Fibroblast of mammary gland (primary cell): ENCODE measurements at places on chromosomes 12 and 14.

DNA sequence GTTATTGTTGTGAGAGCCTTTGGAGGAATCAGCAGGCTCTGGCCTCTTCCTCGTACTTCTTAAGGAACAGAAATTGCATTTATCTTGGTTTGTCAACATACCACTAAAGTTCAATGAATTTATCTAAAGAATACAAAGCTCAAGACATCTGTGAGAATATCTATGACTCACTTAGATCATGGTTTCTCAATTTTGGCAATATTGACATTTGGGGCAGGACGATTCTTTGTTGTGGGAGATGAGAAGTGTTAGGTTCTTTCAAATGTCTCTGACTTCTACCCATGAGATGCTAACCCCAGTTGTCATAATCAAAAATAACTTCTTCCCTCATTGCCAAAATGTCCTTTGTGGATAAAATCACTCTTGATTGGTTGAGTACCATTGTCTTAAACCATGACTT lies 1190.3 kb downstream of the GALC start:
- peak; percentile 43 for DNase-seq

GRCh38 chr12:104353012-104353981 lies 49.8 kb downstream of the EID3 start:
- DNase-seq: no peak

GRCh38 chr12:92334552-92334951 lies 188.9 kb upstream of the BTG1 start:
- DNase-seq: no peak

DNA sequence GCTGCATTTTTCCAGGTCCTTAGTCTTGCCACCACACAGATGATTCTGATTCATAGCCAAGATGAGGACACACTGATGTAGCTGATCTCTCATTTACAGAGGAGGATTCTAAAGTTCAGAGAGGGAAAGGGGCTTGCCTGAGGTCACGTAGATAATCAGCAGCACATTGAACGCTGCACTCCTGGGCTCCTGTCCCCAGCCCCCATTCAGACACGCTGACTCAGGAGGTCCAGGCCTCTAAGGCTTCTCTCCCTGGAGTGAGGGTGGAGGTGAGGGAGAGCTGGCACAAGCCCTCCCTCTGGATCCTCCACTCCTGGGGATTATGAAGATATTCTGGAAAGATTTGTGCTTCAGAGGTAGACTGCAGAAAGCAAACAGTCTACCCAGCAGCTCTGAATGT lies 10.3 kb downstream of the NFATC4 start:
- DNase-seq: no peak

DNA sequence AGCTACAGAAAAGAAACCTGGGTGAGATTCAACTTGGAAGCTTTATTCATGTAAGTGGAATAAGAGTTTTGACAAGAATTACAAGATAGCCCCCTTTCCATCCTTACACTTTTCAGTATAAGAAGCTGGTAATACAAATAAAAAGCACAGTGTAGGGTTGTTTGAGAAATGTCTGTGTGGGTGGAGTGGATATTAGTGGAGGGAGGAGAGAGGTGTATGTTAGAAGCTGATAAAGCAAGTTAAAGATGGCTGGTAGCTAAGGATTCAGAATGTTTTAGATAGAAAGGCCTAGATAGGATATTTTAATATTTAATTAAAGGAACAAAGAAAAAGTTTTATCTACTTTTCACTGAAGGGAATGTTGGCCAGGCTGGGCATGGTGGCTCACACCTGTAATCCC lies 12.5 kb downstream of the CFAP54 start:
- no peak for DNase-seq

GRCh38 chr12:127162307-127162706 lies 1104.7 kb upstream of the TMEM132C start:
- DNase-seq: no peak

DNA sequence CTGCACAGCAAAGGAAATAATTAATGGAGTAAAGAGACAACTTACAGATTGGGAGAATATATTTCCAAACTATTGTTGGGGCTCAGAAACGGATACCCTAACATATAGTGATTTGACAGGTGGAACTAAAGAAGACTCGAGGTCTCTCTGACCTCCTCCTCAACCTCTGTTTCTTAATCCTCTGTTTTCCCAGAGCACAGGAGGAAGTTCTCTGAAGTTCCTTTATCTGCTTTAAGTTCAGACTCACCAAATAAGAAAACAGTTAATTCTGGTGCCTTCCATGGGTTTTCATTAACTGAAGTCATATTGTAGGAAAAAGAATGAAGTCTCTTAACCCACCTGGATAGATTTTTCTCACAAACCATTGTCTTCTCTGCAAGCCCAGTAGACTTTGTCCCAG lies 29.2 kb downstream of the CLEC2D start:
- no peak for DNase-seq

DNA sequence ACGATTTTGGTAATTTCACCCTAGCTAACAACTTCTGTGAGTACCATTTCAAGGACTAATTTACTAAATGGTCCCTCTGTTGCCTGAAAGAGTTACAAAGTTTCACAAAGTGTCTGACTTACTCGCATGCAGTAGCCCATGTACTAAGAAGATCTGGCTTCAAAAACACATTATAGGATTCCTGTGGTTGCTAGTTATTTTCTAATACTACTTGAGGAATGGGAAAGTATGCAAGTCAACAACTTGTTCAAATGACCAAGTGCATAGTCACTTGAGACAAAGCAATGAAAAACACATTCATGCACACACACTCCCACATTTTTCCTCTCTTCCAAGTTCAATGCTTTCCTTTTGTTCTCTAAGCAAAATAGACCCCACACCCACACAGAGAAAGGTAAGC lies 219.7 kb upstream of the TMPO start:
- no peak for DNase-seq

DNA sequence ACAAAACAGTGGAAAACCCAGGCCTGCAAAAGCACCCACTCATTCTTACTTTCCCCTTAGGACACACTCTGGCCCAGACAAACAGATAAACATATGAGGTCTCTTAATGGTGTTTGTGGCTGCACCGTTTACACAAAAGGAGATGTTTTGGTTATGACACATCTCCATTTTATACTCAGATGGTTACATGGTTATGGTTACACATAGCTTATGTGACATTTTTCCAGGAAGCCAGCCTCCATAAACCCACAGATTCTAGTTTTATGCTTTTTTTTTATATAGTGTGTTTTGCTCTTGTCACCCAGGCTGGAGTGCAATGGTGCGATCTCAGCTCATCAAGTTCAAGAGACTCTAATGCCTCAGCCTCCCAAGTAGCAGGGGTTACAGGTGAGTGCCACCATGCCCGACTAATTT lies 3.5 kb upstream of the KLRD1 start:
- DNase-seq: peak; percentile 64

DNA sequence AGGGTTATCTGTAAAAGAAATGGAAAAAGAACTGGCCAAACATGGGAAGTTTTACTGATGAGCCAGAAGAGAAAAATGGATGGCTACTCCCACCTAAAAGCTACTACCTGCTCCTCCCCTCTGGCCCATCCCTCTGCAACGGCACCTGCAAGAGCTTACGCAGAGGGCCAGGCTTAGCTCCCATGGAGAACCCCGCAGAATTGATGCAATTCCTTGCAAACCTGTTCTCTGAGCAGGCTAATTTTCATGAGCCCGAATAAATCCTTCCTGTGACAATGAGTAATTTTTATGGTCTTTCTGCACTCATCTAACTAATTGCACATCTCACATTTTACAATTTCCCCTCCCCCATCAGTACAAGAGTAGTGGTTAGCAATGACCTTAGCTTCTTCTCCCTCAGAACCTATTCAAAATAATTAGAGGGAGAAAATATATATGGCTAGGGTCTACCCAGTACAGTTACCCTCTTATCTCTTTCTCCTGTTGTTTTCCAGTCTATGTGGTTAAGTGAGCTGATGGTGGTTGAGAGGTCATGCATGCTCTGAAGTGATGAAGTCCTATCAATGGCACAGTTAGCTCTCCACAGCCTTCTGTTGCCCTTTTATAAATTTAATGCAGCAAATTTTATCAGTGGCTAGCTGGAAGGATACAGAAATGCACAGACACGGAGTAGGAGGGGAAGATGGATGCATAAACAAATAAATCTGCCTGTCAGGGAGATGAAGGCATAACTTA lies 67.7 kb upstream of the NTF3 start:
- no peak for DNase-seq

DNA sequence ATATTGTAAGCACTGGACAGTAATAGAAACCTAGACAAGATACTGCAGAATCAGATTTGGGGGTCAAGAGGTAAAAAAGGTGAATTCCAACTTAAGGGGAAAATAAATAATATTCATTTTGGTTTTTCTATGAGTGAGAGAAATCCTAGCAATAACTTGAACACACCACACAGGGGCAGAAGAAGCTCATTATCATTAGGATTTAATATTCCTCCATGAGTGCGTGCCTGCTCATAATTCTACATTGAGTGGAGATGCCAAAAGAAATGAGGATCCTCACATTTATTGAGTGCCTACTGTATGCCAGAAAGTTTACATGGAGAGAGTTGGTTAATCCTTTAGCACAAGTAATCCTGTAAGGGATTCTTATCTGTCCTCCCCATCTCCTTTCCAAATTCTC lies 40.5 kb upstream of the C14orf132 start:
- peak; percentile 52 for DNase-seq

GRCh38 chr14:98711453-98711852 lies 560.5 kb downstream of the BCL11B start:
- no peak for DNase-seq

DNA sequence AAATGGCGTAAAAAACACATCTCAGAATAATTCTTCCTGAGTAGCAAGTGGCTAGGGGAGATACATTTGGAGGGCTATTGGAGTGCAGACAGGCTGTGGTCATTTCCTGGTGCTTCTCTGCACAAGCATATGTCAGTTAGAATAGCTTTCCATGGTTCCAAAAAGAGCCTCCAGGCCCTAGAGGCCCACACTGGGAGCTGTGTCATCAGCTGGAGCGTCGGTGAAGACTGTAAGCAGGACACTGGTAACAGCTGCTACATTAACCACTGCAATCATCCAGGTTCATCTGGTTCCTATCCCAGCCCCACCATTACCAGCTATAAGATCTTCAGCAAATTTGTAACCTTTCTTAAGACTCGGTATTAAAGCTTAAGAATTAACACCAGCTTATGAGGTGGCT lies 31.7 kb upstream of the APPL2 start:
- DNase-seq: no peak

DNA sequence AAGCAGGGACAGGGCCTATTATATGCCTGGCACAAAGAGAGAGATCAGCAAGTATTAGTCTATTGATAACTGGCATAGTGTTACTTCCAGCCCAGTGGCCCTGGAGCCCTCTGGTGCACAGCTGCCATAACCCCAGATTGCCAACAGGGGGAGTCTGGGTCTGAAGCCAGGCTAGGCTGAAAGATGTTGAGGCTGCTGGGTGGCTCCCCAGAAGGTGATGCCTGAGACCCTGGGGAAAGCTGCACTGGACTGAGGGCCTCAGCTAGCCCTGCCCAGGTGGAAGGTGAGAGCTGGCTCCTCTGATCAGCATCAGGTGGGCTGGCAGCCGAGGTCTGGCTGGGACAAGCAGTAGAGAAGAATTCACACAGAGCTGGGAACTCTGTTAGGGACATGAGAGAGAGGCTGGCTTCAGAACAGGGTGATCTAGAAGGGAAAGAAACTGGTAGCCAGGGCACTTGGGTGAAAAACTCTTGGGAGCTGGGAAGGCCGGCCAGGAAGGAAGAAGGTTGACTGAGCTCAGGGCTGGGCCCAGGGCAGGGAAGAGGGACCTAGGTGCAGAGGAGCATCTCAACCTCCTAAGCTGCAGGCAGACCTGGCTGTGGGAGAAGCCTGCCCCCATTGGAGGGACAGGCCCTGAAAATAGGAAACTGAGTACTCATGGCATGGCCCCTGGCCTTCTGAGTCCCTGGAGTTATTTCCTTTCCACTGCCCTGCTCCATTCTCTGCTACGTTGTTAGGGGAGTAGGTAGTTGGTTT lies 3.9 kb downstream of the GZMH start:
- peak; percentile 2 for DNase-seq

GRCh38 chr14:28783664-28784063 lies 17.1 kb downstream of the FOXG1 start:
- DNase-seq: no peak

DNA sequence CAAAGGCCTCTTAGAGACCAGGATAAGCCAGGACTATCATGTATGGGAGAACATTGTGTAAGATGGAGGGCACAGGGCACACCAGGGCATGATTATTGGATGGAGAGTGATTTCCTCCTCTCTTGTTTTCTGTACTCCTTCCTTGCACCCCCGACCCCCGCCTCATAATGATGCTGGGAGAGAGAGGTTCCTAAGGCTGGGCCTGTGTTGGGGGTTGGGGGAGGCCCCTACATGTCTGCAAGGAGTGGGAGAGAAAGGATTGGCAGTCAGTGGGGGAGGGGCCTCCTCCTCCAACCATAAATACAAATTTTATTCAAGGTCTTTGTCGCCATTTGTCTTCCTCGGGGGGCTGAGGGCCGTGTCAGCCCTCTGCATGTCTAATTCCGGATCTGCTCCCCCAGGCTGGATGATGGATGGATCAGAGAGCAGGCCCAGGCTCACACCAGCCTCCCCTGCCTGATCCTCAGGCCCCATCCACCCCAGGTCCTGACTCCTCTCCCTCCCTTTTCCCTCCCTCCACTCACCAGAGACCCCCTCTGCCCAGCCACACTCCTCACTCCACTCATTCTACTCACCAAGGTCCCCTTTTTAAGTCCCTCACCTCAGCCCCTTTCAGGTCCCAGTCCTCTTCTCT lies 2.0 kb upstream of the C1QL4 start:
- DNase-seq: no peak
